ENCODE measurements at places on chromosomes 4 and X. TPM values are rescaled to one million over a fixed set of nuclear protein-coding genes. Genes with fewer than 3 reads are reported as not detected.

TLR10 gene
- total RNA-seq = not detected

RIPPLY1 gene
- total RNA-seq = not detected

MSX1 gene
- total RNA-seq = 3.6 TPM

IL2 gene
- total RNA-seq = not detected

COL4A6 gene
- 58.3 TPM for total RNA-seq

SPANXA1 gene
- total RNA-seq = not detected

TCP11X1 gene
- total RNA-seq = not detected

HS6ST2 gene
- total RNA-seq = 23.9 TPM

DNA sequence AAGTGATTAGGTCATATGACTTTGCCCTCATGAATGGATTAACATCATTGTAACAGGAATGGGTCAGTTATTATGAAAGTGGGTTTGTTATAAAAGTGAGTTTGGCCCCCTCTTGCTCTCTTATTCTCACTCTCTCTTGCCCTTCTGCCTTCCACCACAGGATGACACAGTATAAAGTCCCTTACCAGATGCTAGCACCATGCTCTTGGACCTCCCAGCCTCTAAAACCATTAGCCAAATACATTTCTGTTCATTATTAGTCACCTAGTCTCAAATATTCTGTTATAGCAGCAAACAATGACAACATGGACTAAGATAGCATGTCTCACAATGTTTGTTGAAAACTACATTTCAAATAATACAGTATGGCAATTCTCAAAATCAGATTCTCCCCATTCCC lies 59.7 kb downstream of the RWDD4 start:
- DNase-seq = no peak

- peak; percentile 55 for DNase-seq
Observed at GRCh38 chr4:126604268-126604867, 1028.4 kb upstream of the INTU start.

- no peak for DNase-seq
Observed at GRCh38 chr4:7747062-7747385, 192.6 kb downstream of the AFAP1 start.

DNA sequence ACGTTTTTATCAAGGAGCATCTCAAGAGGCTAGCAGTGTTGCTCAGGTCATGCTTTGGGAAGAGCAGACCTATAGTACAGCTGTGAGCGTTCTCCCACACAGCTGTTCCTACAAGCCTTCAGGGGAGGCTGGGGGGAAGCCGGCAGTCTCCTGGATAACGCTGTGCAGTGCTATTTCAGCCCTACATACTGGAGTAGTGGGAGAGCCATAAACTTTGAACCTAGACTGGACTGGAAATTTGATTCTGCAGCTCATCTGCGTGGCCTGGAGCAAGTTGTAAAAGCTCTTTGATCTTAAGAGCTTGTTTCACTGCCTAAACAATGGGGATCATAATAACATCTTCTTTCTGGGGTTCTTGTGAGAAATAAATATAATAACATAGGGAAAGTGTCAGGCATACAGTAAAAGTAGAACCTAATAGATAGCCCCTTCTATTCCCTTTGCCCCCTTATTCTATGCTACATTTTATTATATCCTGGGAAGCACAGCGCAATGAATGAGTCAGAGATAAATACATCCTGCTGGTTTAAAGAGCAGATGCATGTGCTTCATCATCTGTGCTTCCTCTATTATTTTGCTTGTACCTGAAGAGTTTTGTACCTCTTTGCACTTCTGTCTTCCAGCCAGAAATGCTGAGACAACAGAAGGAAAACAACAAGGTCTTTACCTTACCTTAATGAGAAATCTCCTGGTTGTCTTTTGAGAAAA lies 14.7 kb upstream of the AMBN start:
- DNase-seq = no peak

DNA sequence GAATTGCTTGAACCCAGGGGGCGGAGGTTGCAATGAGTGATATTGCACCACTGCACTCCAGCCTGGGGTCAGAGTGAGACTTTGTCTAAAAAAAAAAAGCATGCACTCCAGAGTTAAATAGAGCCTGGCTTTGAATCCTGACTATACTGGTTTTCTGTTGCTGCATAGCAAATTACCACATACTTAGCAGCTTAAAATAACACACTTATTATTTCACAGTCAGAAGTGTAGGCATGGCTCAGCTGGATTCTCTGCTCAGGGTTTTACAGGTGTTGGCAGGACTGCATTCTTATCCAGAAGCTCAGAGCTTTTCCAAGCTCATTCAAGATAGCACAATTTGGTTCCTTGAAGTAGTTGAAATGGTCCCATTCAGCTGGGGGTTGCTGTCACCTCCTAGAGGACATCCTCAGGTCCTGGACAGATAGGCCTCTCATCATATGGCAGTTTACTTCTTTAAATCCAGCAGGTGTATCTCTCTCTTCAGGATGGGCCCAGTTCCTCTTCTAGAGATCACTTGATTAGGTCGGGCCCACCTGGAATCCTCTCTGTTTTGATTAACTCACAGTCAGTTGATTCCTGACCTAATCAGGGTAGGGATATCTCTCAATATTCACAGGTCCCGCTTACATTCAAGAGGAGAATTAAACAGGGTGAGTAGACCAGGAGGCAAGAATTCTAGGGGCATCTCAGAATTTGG lies 26.8 kb downstream of the DOCK11 start:
- DNase-seq = peak; percentile 23

GRCh38 chr4:88440146-88440545 lies 16.8 kb upstream of the HERC5 start:
- DNase-seq = no peak

- DNase-seq = no peak
Observed at GRCh38 chr4:8071766-8072165, 86.8 kb downstream of the ABLIM2 start.

GRCh38 chrX:40008791-40009461 lies 88.8 kb downstream of the BCOR start:
- DNase-seq = no peak

DNA sequence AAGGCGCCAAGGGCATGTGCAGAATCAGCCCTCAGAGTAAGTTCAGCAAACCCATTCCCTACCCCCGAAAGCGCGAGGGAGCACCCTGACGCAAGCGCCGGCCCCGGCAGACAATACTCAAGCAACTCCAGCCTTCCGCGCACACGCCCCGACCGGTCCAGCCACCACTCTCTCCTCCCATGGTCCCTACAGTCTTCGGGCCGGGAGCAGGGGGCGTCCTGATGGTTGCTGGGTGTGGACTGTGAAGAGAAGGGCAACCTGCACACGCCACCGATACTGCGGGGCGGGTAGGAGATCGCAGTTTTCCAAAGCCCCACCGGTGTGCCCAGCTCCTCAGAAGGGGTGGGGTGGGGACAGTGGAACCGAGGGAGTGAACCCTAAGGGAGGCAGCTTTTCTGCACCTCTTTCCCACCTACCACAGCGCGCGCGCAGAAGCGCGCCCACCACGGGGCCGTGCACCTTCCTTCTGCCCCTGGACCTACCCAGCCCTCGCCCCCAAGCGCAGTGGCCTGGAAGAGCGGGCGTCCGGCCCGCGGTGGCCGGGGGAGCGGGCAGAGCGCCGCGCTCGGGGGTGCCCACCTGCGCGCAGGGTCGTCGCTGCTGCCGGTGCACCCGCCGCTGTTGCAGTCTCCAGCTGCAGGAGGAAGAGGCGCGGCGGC lies 650.2 kb upstream of the DIPK2B start:
- DNase-seq = peak; percentile 52

GRCh38 chr4:52684896-52685295 lies 25.8 kb upstream of the USP46 start:
- DNase-seq = no peak

- DNase-seq = peak; percentile 22
Observed at GRCh38 chrX:70437011-70437410, 7.6 kb upstream of the DLG3 start.

GRCh38 chrX:109735202-109735744 lies 2.2 kb upstream of the ACSL4 start:
- peak; percentile 38 for DNase-seq

DNA sequence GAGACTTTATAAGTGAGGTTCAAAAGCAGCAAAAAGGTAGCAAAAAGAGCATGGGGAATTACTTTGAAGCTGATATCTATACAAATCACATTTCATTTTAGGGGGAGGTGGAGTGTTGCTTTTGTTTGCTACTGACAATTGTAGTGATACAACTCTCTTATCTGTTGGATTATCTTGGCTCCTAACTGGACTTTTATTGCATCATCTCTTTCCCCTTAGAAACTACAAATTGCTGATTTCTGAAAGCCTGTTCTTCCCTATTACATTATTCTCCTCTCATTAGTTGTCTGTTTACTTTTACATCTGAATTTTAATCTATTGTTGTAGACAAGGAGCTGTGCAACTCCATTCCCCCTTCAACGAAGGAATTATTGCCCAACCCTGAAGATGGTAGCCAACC lies 75.0 kb upstream of the GNPDA2 start:
- no peak for DNase-seq

DNA sequence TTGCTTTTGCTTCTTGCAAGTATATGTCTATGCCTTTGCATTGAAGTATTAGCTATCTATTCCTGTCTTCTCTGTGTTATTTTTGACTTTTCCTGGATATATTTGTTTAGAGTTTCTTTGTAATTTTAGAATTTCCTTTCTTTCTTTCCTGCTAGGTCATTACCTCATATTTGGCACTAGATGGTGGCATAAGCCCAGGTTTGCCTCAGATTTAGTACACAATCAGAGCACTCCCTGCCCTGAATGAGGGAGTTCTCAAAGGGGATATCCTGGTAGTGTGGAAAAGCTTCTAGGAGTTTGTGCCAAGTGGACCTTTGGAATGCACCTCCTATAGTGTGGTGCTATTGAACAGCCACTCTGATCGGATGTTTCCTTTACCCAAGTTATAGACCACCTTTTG lies 181.6 kb downstream of the UGT8 start:
- peak; percentile 64 for DNase-seq

- DNase-seq = no peak
Observed at GRCh38 chr4:11179796-11180195, 248.9 kb downstream of the HS3ST1 start.

DNA sequence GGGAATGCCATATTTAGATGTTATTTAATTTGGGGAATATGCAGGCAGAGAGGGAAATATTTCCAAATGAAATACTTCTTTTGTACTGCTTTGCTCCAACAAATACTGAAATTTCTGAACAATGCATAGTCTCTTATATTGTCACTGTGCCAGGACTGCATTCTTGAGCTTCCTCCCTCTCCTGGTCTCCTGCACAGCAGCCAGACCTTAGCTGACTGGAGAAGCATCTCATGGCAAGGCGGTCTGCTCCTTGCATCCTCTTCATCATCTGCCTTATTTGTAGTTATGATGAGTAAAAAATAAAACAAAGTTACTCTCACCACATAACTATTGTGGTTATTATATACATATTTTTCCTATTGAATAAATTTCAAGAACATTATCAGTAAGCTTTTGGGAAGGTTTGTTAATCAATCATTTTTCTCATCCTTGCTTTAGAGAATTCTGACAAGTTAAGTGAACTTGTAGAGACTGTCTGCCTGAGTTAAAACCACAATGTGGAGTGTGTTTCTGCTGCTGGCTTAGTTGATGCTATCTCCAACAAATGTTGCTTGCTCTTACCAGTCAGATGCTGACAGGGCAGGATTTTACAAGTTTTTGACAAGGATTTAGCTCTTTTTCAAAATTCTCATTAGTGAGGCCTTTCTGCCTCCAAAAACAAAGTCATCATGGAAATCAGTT lies 153.6 kb downstream of the SOWAHB start:
- no peak for DNase-seq

- no peak for DNase-seq
Observed at GRCh38 chrX:71618303-71618721, at the start of gene CXCR3. Gene CXCR3 (minus strand): TSS chrX:71618511. CDS start chrX:71618449, 62 bp downstream.

DNA sequence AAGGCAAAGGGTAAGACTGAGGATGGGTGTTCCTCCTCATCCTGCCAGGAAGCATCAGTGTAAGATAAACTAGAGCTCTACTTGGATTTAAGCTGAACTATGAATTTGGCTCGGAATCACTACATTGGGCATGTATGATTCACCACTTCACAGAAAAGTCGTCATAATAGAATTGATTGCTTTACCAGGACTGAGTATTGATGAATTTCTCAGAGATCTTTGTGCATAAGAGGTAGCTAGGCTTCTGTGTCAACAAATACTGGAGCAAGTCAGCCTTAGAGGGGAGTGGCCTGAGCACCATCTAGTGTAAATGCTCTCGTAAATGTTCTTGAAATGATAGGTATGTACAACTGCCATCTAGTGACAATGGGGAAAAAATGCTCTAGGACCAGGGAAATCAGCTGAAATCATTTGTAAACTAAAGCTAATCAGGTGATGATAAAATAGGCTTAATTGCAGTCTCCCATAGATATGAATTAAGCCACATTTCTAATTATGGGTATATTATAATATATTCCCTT lies 309.5 kb upstream of the FMR1 start:
- peak; percentile 30 for DNase-seq

DNA sequence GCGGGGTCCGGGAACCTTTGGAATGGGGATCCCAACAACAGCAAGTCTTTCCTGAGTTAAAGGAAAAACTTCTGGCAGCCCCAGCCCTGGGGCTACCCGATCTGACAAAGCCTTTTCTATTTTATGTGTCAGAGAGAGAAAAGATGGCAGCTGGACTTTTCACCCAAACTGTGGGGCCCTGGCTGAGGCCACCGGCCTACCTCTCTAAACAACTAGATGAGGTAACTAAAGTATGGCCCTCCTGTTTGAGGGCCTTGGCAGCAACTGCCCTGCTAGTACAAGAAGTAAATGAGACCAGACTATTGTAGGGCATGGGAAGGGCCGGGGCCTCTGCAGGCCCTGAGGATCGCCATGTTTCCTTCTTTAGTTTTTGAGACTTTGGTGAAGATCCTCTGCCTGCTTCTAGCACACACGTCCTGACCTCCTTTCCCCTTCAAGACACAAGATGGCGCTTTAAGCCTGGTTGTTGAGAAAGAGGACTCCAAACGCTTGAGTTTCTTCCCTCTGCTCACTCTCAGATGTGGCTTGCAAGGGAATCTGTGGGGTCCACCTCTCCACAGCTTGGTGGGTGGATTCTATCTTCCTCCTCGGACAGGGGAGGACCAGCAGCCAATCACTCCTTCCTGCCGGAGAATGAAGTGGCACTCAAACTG lies 18.5 kb upstream of the DRD5 start:
- DNase-seq = peak; percentile 81

DNA sequence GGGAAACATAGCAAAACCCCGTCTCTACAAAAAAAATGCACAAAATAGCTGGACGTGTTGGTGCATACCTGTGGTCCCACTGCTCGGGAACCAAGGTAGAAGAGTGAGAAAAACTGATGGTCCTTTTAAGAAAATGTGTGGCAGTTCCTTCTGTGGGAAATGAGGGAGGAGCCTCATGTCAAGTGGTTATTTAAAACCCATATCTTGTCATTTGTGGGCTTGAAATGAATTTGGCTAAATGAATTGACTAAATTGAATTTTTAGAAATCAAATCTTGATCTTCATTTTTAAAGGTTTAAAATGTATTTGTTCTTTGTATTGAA lies 16.2 kb upstream of the LAMP2 start:
- DNase-seq = no peak

All from MCF 10A (cell line).